ENCODE measurements at places on chromosomes 7 and 10.

DNA sequence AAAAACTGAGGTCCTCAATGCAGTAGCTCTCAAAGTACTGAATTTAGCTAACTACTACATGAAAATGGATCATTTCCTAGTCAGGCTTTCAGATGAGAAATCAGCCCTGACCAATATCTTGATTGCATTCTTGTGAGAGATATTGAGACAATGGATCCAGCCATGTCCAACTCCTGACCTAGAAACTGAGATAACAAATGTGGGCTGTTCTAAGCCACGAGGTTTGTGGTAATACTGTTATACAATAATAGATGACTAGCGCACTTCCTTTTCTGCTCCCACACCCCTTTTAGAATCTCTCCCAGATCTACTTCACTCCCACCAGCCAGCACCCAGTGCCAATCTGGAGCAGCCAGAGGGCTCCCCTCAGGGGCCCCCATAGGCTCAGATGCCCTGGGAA lies 209.3 kb upstream of the KMT2E start:
- DNase-seq = no peak

DNA sequence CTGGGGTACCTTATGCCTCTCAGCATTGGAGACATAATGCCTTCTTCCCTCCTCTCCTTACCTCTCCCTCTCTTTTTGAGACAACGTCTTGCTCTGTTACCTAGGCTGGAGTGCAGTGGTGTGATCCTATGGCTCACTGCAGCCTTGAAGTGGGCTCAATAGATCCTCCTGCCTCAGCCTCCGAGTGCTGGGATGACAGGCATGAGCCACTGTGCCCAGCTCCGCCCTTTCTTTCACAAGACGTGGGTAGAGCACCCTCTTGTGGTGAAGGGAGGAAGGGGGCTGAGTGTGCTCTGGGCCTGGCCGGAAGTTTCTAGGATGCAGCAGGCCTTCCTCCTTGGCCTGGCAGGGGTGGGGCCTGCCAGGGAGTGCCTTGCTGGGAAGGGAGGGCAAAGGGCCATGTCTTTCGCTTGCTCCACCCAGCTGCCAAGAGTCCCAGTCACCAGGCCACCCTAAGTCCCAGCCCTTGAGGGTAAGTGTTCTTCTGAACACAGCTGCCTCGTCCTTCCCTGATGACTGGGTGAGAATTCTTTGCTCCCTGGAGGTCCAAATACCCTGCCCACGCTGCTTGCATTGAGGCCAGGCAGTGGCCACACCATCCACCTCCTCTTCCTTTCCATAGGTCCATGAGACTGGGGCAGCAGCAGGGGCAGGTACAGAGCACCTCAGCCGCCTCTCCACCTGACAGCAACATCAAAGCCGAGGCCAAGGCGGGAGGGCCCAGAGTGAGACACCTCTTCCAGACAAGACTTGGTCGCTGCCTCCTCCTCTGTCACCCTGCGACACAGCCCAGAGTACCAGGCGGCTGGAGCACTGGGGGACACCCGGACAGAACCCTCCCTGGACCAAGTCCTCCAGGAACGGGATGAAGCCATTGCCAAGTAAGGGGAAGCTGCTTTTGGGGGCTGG lies 3.7 kb downstream of the ABHD11 start:
- no peak for DNase-seq

DNA sequence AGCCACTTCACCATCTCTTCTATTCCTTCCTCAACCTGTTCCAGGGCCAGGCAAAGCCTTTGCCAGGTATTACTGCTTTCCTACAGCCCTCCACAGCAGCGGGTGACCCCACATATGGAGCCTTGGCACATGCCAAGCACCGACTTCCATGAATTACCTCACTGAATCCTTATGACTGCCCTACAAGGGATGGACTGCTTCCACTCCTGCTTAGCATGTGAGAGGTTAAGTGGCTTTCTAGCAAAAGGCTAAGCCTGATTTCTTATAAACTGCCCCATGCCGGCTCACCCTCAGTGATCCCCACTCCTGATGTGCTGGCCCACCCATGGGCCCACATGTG lies 44.0 kb upstream of the PDLIM1 start:
- DNase-seq = no peak

- DNase-seq = no peak
Observed at GRCh38 chr7:7151285-7151684, 31.1 kb upstream of the C1GALT1 start.

GRCh38 chr10:25707976-25708671 lies 225.9 kb upstream of the MYO3A start:
- no peak for DNase-seq

GRCh38 chr10:98125940-98126631 lies 8.4 kb upstream of the R3HCC1L start:
- no peak for DNase-seq

DNA sequence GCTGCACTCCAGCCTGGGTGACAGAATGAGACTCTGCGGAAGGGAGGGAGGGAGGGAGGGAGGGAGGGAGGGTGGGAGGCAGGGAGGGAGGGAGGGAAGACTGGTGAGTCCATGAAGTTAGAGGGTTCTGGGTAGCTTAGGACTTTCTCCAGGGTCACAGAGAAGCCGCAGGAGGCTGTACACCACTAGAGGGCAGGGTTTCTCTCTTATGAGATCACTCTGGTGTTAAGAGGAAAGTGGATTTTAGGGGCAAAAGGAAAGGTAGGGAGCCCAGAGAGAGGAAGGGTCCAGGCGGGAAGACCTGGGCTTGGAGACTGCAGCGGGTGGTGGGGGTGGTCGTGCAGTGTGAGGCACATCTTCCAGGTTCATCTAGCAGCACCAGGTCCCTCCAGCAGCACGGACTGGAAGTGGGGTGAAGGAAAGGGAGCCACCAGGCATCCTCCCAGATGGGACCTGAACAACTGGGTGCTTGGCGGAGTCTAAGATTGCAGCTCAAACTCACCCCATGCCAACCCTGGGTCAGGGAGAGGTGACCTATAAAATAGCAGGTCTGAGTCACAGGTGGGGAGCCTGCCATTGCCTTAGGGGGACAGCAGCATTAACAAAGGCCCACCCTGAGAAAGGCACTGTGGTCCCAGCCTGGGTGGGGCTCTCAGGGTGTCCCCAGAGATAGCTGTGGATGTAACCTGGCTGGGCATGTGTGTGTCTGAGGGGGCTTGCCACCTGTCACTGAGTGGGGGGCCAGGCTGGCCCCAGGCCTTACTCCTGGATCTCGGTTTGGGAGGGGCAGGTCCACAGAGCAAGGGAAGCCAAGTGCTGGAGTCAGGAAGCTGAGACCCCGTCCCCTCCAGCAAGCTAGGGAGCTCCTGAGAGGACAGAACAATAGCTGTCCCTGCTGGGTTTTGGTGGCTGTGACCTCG lies 48.5 kb upstream of the SLC29A3 start:
- no peak for DNase-seq

DNA sequence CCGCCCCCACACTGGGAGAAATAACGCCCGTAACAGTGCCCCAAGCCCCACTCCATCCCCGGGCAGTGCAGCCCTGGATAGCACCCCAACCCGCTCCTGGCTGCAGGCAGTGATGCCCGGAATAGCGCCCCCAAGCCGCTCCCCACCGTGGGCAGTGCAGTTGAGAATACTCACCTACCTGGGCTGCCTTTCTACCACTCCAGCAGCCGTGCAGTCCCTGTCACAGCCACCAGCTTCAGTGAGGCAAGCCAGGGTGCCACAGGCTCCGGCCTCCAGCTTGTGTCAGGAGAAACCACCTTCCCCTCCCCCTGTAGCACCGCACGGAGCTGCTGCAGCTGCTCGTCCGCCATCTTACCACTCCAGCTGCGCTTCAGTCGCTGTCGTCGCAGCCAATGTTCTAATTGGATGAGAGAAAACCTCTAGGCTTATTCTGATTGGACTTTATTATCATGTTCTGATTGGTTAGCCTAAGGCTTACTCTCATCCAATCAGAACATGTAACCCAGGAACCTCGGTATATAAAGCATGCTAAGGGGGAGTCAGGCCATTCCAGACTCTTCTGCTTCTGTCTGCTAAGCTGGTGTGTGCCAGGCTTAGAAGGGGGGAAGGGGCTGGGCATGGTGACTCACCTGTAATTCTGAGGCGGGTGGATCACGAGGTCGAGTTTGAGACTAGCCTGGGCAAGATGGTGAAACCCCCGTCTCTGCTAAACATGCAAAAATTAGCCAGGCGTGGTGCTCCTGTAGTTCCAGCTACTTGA lies 53.2 kb upstream of the ZNF33B start:
- DNase-seq = no peak

GRCh38 chr10:91163269-91163868 lies 57.1 kb upstream of the PCGF5 start:
- peak; percentile 7 for DNase-seq

GRCh38 chr7:14521183-14521582 lies 381.4 kb downstream of the DGKB start:
- no peak for DNase-seq

GRCh38 chr7:100163006-100163531 lies 4.5 kb upstream of the TRAPPC14 start:
- no peak for DNase-seq

- DNase-seq = no peak
Observed at GRCh38 chr7:123075838-123076467, 80.5 kb upstream of the TAS2R16 start.

DNA sequence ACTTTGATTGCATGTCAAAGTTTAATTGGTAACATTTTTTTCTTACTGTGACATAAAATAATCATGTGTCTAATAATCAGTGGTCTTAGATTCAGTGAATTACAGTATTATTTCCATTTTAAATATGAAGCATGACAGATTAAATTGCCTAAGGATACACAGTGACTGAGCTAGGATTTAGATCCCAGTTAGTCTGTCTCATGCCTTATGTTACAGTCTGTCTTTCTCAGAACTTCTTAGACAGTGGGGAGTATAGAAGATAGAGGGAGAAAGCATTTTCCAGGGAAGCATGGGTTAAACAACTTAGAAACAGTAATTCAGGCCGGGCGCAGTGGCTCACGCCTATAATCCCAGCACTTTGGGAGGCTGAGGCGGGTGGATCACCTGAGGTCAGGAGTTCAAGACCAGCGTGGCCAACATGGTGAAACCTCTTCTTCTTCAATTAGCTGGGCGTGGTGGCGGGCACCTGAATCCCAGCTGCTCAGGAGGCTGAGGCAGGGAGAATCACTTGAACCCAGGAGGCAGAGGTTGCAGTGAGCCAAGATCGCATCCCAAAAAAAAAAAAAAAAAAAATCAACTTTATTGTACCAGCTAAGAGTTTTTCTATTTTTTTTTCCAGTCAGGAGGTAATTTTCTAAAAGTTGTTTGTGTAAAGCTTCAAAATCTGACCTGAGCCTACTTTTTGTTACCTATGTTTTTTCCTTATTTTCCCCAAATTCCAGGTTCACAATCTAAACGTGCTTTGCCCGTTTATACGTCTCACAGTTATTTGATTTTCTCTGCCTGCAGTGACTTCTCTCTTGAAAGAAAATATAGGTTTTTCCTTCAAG lies 3.3 kb downstream of the CASD1 start:
- DNase-seq = no peak

DNA sequence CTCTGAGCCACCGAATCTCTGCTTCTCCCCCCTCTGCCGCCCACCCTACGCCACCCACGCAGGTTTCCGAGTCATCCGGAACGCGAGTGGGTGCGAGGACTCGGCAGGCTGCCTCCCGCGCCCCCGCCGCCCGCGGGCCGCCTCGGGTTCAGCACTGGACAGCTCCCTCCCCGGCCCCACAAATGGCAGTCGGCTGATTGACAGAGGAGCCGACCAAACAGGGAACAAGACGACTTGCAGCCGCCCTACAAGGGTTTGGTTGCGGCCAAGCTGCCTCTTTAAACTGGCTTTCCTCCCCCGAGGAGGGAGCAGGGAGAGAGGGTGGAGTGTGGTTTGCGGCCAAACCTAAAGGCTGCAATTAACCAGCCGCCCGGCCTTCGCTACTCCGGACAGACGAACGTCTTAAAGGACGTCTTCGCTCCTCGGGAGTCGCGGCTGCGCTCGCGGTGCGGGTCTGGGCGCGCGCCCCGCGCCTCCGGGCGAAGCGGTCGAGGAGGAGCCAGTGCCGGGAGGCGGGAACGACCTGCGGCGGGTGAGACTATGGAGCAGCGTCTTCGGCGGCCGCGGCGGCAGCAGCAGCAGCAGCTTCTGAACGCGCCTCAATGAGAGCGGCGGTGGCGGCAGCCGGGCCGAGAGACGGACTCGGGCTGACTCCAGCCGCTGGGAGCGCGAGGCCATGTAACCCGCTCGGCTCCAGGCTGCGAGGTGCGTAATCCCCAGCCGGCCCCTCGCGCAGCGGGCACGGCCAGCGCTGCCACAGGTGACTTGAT lies at the start of gene GPR158:
Gene GPR158 (plus strand): TSS at position 541 of the 770 bp plus-strand sequence. CDS start 420 bp downstream, outside the sequence.
- DNase-seq = no peak

DNA sequence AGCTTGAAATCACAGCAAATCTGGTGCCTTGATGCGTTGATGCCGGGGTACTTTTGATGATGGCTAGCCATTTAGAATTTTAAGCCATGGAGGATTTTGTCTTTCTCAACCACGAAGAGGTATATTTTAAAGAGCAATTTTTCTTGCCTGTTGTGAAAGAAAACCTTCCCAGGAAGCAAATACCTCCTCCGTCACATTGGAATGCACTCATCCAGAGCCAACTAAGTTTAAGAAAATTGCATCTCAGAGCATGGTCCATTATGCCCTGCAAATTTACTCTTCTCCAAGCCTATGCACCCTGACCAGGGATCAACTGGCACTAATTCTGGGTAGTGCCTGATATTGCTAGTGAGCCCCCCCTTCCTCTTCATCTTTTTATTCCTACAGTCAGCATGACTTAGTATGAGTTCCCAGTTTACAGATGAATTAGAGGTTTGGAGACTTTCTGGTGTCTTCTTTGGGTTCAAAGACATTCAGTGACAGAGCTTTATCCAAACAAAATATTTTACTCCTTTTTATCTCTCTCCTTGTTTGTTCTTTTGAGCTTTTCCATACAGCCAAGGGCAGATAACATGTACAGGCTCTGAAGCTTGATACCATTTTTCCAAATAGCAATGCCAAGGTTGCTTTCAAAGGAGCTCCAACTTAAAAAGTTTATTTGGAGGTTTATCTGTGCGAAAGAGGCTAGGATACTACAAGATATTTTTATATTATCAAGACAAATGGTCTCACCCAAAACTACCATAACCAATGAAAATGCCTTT lies 56.6 kb upstream of the ANK3 start:
- no peak for DNase-seq

DNA sequence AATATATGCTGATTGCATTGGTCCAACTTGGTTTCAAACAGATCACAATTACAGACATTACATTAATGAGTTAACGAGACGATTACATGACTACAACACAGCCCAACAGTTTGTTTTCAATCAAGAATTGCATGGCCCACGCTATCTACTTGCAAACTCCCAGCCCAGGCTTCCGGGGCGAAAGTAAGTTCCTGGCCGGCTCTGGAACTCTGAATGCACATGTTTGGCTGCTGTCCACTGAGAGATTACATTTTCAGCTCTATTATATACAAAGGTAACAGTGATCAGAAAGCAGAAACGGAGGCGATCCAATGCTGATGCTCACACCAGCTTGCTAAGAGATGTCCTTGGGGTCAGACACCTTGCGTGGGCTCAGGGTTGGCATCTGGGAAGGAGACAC lies 206.3 kb downstream of the FANK1 start:
- DNase-seq = no peak

- no peak for DNase-seq
Observed at GRCh38 chr10:13684252-13684791, 97.6 kb downstream of the PRPF18 start.

GRCh38 chr7:107262857-107263256 lies 94.1 kb downstream of the HBP1 start:
- no peak for DNase-seq

GRCh38 chr7:99036546-99037111 lies 107.3 kb downstream of the SMURF1 start:
- DNase-seq = no peak

GRCh38 chr7:42700406-42701327 lies 211.2 kb downstream of the C7orf25 start:
- no peak for DNase-seq
